ENCODE measurements at places on chromosomes 2 and 18.

DNA sequence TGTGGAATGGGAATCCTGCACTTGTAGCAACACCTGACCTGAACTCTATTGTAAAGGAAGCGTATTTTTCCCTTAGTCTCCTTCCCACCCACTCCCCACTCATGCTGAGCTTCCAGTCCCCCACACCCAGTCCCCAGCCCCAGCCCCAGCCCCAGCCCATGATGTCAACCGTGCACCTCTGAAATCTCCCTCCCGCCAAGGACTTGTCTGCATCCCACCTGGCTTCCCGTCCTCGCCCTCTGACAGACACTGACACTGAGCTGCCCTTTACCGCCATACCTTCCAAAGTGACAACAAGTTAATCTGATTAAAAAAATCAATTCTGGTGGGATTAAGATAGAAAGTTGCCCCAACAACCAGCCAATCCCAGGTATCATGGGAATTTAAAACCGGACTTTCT, 213.6 kb upstream of the CELF4 start:
- no peak for DNase-seq

GRCh38 chr2:189013671-189014448, 39.7 kb downstream of the COL3A1 start:
- DNase-seq = no peak

GRCh38 chr2:54048117-54048785, 67.2 kb upstream of the ACYP2 start:
- no peak for DNase-seq

GRCh38 chr18:711310-711656, 1.1 kb downstream of the ENOSF1 start:
- DNase-seq = no peak

- DNase-seq = no peak
These were observed 226.2 kb downstream of the TPGS2 start for GRCh38 chr18:36602620-36603019.

GRCh38 chr2:20027705-20028434, 15.4 kb upstream of the MATN3 start:
- DNase-seq = no peak

- DNase-seq = peak; percentile 66
These were observed 3.7 kb upstream of the SPEG start for GRCh38 chr2:219430633-219431615.

DNA sequence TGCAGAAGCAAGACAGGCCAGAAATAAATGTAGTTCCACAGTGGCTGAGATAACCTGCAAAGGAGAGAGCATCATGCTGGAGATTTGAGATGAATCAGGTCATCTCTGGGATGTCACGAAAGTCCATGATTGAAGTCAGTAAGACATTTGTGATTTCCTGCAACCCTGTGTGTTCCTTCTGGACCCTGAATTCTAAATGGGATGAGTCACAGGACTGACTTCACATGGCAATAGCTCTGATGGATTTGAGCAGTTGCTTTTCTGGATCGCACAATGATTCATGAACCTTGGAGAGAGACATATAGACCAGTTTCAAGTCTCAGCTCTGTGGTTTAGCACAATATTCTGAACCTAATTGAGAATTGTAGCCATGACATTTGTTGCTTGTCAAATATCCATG, 102.9 kb downstream of the TSN start:
- no peak for DNase-seq

- DNase-seq = no peak
These were observed 256.5 kb downstream of the CD226 start for GRCh38 chr18:69691008-69691760.

DNA sequence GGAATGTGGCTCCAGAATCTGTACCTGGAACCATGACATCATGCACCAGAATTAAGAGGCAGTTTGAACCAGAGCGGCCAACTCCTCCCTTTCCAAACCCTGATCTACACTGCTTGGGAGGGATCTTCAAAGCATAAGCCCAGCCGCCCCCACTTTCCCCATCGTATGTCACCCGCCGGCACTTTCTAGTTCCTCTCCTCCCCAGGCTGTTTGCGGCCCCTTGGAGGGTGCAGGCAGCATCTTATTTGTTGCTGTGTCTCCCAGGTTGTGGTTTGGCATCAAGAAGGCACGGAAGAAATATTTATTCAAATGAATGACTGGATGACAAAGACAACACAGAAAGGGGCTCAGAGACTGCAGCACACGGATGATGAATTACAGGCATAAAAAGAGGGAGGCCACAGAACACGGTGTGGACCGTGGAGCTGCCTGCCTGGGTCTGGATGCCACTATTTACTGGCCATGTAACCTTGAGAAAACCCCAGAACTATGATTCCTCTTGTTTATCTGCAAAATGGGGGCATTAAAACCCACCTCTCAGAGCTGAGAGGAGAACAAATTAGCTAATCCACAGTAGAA, 305.8 kb downstream of the EIPR1 start:
- no peak for DNase-seq

DNA sequence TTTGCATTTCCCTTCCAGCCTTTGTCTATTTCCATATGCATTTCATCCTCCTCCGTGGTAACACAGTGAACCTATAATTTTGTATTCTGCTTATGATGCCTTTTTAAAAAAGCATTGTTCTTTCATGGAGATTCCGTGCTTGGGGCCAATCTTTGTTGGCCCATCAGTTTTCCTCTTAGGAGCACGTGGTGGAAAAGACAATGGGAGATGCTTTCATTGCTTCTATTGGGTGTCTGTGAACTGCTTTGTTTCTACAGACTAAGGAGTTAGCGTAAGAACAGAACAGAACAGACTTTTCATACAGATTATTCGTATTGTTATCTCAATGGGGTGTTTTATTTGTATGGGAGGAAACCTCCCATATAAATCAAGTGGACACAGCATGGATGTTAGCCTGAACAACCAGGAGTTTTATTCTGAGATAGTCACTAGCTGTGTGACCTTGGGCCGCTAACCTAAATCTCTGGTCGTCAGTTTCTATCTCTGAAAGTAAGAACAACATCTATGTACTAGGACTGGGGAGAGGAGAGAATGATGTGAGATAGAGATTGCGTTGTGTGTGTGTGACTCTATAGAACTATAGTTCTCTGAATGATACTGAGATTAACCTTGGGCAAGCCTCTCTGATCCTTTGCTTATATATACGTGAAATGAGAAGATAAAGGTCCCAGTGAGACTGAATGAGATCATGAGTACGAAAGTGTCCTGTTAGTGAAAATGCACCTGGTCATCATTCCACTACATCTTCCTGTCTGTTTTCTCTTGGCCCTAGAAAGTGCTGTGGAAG, 22.9 kb upstream of the YWHAQ start:
- DNase-seq = no peak

DNA sequence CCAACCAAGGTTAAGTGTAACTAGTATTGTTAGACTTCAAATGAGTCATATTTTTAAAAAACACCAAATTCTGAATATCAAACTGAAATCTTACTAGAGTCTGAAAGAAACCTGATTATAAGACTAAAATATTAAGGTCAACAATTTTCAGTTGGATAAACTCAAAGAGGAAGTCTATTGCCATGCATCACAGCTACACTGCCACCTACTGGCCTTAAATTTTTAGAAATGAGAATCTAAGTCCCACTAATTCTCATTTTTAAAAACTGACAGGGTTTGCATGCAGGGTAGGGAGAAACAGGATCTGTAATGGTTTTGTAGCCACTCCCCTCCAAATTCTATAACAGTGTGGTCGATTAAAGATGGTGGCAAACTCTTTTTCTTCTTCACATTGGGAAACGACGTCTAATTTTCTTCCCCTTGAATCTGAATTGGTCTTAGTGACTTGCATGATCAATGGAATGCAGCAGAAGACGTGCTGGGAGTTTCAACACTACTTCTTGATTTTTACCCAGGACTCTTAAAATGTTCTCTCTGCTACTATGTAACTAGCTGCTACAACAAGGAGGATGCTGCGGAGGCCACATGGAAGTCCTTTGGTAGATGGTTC, 176.1 kb upstream of the SESTD1 start:
- DNase-seq = no peak

- DNase-seq = no peak
These were observed 360.7 kb downstream of the FIGN start for GRCh38 chr2:163375070-163375469.

- peak; percentile 73 for DNase-seq
These were observed 81.4 kb upstream of the CABLES1 start for GRCh38 chr18:23053776-23054457.

GRCh38 chr18:48946329-48946835, 4.4 kb downstream of the SMAD7 start:
- no peak for DNase-seq

DNA sequence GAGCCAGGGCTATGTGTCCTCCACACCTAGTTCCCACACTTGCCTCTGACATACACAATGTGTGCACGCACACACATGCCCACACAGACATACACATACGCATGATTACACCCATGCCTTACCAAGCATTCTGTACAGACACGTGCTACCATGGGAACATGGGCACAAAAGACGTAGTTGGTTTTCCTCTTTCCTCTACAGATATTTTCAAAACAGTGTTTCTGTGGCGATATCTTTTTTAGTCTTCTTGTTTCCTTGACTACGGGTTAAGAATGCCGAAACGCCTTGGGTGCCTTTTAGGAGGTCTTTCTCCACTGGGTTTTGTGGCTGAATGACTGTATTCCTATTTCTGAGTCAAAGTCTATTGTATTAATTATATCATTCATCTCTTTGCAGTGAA, 75.5 kb upstream of the SPTBN1 start:
- no peak for DNase-seq

DNA sequence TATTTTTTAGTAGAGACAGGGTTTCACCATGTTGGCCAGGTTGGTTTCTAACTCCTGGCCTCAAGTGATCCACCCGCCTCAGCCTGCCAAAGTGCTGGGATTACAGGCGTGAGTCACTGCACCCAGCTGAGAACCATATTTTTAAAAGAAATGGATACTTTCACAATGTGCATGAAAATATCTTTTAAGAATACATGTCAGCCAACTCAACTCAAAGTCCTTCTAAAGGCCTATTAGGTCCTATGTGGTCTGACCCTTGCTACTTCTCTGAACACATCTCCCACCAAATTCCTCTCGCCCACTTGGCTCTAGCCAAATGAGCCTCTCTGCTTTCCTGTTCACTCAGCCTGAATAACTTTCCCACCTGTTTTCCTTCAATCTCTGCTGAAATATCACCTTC, 119.6 kb downstream of the MTX2 start:
- DNase-seq = no peak

Data from SK-N-DZ (cell line).